ENCODE measurements at places on chromosomes 12 and 14. TPM values are rescaled to one million over a fixed set of nuclear protein-coding genes. Genes with fewer than 3 reads are reported as not detected.
A peak's percentile ranks its signal among the peaks of the same experiment; 100 is the strongest.

The BCAT1 gene
- 87.3 TPM for total RNA-seq

The BTBD6 gene
- total RNA-seq: 28.6 TPM

The EML1 gene
- total RNA-seq: 77.1 TPM

The LRRC43 gene
- not detected for total RNA-seq

The TEX52 gene
- total RNA-seq: not detected

The ADGRD1 gene
- 60.1 TPM for total RNA-seq

The TMEM30B gene
- 9.3 TPM for total RNA-seq

The IL31 gene
- not detected for total RNA-seq

The PRR4 gene
- total RNA-seq: 4.4 TPM

DNA sequence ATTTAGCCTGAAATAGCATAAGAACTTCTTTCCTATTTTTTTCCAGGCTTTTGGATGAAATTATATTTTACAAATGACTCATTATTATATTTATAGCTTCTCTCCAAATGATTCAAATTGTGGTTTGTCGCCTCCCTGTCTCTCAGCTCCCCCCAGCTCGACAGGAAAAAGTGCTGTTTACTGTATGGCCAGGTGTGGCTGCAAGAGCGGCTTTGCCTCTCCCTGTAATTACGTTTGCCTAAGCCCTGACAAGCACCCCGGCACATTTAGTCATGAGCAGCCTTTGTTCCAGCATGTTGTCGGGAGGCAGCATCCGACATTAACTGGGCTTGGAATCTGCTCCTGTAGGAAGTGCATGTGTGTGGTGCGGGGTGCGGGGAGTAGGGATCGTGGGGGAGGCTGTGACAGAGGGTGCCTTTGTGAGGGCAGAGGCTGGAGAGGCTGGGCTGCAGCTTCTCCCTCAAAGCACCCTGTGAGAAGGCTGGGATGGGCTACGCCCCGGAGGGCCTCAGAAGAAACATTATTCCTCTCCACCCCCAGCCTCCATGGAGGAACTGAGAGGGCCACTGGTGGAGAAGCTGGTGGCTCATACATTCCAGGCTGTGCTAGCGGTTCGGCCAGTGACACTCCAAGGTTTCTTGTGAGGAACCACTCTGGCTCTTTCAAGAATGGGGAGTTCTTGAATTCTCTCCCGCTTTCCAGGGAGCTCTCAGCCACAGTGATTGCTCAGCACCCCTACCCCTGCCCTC is 42.1 kb upstream of the CTDSP2 start:
- DNase-seq: no peak

DNA sequence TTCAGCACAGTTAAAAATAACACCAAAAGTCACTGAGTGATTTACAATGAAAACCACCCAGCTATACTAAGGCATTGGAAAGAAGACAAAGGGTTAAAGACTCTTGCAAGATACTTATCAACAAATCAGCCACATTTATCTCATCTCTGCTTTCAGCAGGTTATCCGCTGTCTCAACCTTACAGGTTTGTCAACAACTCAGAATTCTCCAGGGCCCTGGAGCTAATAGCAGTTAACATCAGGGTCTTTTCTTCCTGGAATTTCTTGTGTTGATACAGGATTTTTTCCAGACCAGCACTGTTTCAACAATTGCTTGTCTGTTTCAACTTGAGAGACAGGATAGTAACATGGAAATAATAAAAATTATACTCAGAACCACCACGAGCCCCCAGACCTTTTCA is 3.5 kb downstream of the PKP2 start:
- DNase-seq: no peak

DNA sequence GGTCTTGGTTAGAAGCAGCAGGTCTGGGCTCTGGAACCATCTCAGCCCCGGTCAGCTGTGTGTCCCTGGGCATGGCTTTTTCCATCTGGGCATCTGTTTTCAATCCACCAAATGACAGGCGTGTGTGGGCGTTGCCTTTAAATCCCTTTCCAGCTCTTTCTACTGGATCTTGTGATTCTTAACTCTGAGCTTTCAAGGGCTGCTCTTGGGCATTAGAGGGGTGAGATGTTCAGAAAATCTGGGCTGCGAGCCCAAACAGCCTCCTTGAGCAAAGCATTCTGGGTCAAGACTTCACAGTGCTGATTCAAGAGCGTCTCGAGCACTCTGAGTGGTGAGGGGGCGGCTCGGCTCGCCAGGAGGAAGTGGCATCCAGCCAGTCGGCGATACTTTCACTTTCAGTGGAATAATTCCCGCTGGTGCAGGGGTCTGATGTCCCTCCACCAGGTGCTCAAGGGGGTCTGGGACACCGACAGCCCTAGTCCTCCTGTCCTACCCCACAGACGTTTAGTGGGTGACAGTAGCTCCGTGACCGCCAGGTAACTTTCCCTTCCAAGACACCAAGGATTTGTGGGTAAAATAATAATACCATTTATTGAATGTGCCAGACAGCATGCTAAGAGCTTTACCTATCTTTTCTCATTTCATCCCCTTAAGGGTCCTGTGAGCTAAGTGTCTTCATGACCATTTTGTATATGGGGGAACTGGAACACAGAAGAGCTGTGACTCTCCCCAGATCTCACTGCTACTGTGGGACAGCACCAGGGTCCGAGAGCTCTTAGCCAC is 114.0 kb downstream of the PLXNC1 start:
- peak; percentile 78 for DNase-seq

DNA sequence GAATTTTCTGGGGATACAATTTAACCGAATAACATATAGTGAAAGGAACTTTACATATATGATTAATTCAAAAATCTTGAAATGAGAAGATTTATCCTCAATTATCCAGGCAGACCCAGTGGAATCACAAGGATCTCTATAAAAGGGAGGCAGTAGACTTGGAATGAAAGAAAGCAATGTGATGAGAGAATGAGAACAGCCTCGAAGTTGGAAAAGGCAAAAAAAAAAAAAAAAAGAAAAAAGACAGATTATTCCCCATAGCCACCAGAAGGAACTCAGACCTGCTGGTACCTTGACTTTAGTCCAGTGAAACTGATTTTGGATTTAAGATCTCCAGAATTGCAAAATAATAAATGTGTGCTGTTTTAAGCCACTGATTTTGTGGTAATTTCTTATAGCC is 416.3 kb upstream of the OR4E1 start:
- no peak for DNase-seq

GRCh38 chr12:124566161-124566996 is 1.0 kb downstream of the NCOR2 start:
- no peak for DNase-seq

DNA sequence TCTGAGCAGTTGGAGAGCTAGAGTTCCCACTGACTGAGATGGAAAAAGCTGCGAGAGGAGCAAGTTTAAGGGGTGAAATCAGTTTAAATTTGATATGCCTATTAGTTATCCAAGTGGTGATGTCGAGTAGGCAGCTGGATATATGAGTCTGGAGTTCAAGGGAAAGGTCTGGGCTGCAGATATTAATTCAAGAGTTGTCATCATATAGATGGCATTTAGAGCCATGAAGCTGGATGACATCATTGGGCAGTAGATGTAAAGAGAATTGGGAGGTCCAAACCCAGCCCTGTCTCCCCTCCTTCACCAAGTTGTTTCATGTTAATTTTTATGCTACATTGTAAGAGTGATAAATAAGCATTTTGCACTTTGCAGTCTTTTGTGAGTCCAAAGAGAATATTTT is 898.1 kb downstream of the GALC start:
- DNase-seq: no peak

DNA sequence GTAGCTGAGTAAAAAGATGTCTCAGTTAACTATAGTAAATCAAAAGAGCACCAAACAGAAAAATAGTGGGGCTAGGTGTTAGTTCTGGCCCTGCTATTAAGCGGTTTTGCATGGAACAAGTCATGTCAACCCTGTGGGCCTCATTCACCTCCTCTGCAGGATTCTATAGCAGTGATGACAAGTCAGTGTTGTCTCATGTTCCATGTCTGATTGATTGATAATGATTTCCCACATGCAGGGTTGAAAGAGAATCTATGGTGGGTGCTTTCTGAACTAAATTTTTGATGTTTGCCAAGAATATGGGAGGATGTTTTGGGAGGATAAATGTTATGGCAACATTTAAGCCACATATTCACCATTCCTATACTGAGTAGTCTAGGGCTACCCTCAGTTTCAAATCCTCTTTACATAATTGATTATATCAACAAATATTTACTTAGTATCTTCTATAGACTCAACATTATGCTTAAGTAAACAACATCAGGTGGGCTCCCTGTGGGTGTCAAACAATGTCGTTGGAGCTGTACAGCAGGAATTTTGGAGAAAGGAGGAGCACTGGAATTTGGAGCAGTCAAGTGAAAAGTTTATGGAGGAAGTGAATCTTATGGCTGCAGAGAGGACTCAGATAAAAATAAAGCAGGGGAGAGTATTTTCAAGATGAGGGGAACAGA is 48.6 kb downstream of the IRAK3 start:
- no peak for DNase-seq

GRCh38 chr12:3646561-3647241 is 106.2 kb downstream of the CRACR2A start:
- DNase-seq: no peak

GRCh38 chr12:105462831-105463230 is 132.3 kb downstream of the C12orf75 start:
- DNase-seq: no peak

GRCh38 chr14:101256266-101256665 is 305.0 kb upstream of the DIO3 start:
- DNase-seq: no peak

GRCh38 chr14:36344211-36344610 is 23.8 kb upstream of the MBIP start:
- no peak for DNase-seq

GRCh38 chr14:50985124-50985858 is 41.0 kb upstream of the PYGL start:
- no peak for DNase-seq

DNA sequence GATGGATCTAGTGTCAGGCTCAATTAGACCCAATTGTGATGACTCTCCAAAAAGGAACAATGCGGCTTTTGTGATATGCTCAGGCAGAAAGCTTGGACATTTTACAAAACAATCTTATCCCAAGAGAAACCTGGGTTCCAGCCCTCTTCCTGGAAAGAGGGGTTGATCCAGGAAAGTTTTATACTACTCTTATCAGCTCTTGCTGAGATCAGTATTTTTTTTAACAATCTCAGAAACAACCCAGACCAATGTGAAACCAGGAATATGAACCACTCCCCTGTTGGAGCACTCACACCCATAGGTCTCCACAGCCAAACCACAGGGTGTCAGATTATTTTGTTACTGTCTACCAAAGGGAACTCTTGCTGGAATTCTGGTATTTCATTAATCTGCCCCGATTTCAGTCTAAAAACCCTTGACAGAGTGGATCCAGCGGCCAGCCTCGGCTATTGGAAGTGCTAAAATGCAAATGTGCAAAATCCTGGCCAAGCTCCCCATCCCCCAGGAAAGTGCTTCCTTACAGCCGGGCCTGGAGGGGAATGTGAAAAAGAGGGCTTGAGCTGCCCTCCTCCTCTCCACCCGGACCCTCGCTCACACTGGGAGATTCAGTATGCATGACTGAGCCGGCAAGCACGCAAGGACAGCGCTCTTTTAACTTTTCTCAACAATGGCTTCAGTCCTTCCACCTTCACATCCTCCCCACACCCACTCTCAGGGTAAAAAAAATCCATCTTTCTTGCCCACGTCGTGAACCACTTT is 4.0 kb downstream of the FBXL14 start:
- no peak for DNase-seq

GRCh38 chr12:12376646-12377448 is 20.0 kb downstream of the BORCS5 start:
- peak; percentile 62 for DNase-seq

- DNase-seq: no peak
Observed at GRCh38 chr14:101254805-101255764, 306.2 kb upstream of the DIO3 start.

DNA sequence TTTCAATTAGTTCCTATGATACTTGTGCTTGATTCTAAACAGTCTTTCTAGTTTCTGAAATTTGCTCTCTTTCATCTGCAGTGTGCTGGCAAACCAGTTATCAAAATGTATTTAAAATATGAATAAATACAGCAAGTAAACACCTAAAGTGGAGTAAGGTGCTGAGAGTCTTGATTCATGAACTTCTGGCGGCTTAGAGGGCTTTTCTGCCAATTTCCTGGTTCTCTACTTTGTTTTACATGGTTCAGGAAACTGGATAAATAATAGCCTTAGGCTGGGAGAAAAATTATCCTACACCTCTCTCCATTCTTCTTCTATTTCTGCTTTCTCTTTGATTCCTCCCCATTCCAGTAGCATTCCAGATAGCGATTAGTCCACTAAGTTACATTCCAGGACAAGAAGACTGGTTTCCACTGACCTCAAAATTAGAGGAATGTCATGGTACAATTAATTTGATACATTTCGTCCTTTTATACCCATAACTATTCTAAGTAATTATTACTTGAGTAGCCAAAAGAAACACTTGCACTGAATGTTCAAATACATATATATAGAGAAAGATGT is 14.9 kb downstream of the ATP2B1 start:
- no peak for DNase-seq

DNA sequence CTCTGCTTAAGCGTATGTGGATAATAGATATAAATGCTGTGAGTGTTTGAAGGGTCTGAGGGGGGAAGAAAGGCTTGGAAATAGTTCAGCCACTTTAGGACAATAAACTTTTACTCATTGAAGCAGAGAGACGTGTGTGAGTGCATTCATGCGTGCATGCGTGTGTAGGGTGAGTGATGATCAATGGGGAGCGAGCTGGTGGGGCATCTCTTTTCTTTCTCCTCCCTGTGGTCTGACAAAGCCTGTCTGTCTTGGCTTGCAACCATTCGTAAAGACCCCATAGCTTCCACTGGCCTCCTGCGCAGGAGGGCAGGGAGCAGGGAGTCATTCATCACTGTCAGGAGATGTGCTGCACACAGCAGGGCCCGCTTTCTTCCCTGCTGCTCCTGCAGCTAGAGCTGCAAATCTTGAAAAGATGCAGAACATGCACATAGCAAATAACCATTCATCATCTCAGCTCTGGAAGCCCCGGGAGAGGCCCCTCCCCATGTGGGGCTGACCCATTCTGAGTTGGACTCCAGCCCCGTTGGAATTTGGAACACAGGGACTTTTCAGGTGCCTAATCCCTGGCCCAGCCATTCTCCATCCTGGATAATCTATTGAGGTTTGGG is 223.2 kb downstream of the PPM1H start:
- no peak for DNase-seq

- DNase-seq: no peak
Observed at GRCh38 chr12:88854260-88854659, 274.0 kb upstream of the KITLG start.

DNA sequence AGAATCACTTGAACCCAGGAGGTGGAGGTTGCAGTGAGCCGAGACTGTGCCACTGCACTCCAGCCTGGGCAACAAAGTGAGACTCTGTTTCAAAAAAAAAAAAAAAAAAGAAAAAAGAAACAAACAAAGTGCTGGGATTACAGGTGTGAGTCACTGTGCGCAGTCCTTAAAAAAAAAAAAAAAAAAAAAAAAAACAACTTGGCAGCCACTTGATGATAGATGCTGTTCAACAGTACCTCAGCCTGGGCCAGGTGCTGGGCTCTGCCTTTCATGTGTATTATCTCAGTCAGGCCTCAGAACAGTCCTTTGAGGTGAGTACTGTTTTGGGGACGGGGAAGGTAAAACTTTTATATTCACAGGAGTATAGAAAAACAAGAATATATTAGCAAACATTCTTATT is 9.6 kb downstream of the ACADS start:
- DNase-seq: no peak
